ENCODE measurements at places on chromosomes 3 and 15.

DNA sequence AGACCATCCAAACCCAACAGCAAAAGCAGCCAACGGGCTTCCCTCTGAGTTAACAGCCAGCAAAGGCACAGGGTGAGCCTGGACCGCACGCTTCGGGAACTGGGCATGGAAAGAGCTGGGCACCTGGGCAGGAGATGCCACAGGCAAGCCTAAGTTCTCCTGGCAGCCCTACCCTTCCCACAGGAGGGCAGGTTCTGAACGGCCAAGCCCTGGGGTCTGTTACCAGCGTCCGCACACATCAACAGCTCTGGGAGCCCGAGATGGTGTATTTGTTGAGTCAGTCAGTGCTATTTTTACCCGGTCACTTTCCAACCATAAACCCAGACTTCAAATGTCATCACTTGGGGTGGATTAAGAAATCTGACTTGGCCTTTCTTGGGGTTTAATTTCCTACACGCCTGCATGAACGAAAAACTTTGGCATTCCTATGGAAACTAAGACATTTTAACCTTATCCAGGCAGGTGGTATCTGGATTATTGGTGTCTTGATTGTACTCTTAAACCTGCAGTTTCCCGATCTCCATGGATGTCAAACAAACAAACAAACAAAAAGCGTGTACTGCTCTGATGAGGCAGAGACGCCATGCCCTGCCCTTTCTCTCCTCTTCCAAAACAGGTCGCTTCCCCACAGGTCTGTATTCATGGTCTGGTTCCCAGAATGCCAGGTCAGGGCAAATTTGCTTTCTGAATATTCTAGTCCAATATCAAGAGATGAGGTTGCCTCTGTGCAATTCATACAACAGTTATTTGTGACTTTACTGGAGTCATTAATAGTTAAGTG is 99.7 kb downstream of the XXYLT1 start:
- no peak for DNase-seq

DNA sequence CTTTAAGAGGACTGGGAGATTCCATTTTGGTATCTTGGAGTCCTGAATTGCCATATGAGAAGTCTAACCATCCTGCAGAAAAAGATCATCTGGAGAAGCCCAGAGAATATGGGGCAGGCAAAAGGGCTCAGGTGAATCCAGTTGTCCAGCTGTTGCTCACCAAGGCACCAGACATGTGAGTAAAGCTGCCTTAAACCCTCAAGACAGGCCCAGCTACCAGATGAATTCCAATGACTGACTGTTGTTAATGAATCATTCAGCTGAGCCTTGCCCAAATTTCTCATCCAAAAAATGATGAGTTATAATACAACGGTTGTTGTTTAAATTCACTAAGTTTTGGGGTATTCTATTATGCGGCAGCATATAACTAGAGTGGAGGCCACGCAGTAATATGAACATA is 22.0 kb upstream of the NANOGP8 start:
- DNase-seq = no peak

GRCh38 chr3:127053979-127054378 is 71.1 kb downstream of the PLXNA1 start:
- DNase-seq = no peak

- no peak for DNase-seq
These were observed 10.1 kb upstream of the AVEN start for GRCh38 chr15:34049112-34049511.

DNA sequence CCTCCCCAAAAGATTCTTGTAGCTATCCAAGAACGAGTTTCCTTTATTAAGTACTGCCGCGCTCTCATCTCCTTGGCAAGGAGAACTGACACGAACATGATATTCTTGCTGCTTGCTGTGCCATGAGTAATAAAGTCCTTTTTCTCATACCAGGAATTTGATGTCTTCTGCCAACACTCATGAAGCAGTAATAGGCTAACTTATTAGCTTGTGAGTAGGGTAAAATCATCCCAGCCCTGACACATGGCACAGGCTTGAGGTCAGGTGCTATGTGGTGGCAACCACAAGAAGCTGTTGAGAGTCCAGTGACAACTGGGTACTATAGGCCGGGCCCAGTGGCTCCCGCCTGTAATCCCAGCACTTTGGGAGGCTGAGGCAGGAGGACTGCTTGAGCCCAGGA is 22.7 kb upstream of the UBXN7 start:
- no peak for DNase-seq

- no peak for DNase-seq
These were observed 118.2 kb upstream of the STRIT1 start for GRCh38 chr3:155411500-155412223.

- DNase-seq = no peak
These were observed 31.4 kb upstream of the RARB start for GRCh38 chr3:25396686-25397085.

GRCh38 chr3:194421-194820 is 2.1 kb upstream of the CHL1 start:
- no peak for DNase-seq

- DNase-seq = no peak
These were observed 189.6 kb upstream of the THBS1 start for GRCh38 chr15:39391230-39391629.

- no peak for DNase-seq
These were observed 742 bp downstream of the PLA2G4F start for GRCh38 chr15:42155546-42156242.

DNA sequence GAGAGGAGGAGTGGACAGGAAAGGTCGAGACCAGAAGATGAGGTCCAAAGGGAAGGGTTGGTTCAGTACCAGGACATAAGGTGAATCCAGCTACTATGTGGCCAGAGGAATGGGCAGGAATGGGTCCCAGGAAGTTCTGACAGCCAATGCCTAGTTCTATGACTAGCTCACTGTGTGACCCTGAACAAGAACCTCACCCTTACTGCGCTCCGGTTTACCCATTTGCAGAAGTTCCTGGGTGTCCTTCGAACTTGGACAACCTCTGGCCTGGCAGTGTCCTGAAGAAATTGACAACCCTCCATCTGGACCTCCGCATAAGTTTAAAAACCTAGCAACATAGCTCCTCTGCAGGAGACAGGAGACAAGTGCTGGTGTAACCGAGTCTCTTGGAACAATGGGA is 12.2 kb upstream of the PSTPIP1 start:
- DNase-seq = no peak

DNA sequence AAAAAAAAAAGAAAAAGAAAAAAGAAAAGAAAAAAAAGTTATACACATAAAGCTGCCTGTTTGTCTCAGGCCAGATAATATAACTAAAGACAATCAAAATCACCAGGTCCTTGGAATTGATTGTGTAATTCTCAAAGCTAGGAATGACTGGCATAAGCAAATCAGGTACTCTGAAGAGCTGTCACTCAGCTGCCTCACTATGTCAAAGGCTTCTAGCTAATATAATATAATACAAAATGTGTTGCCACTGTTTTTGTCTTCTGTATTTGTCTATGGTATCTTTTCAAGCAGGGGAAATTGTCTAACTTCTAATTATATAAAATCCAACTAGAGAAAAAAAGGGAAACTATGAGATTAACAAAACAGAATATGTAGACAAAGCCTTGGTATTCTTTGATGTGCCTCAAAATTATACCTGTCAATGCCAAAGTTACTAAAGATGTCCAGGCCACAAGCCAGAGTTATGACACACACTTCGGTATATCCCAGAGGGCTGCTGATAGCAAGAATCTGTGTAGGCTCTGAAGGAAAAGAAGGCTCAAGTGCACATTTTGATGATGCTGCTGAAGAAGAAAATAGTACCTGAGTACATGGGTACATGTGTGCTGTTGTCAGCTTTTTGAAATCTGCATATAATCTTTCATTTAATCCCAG is 37.0 kb upstream of the NR2E3 start:
- DNase-seq = no peak

DNA sequence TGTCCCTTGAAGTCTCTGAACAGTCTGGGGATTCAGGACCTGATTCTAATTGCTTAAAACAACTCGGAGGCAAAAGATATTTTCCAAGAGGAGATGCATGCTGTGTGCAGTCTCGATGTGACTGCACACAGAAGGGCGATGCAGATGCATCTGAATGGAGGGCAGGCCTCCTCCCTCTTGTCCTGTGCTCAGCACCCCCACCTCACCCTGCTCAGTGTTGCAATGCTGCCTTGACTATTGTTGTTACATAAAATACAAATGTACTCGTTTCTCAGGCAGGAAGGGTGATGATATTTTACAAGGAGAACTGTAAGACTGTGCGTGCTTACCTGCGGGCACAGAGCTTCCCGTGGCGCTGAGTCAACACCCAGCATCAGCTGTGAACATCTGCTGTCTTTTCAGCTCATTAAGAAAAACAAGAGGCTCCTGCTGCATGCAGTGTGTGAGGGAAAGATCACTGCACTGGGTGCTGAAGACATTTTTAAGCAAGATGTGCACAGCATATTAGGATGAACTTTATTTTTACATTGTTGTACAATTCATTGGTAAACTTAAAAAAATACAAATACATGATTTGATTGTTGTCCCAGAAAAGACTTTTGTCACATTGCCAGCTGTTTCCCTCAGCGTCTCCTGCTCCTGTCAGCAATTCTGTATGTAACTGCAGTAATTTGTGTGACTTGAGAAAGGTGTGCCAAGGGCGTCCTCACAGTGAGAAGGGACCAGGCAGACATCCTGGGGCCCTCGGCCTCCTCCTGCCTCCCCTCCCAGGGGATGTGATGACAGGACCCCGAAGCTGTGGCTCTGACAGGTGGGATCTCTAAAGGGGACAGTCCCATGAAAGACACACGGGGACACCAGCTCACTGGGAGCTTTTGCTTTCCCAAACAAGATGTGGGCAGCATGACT is 56.3 kb upstream of the RPL32 start:
- peak; percentile 9 for DNase-seq

DNA sequence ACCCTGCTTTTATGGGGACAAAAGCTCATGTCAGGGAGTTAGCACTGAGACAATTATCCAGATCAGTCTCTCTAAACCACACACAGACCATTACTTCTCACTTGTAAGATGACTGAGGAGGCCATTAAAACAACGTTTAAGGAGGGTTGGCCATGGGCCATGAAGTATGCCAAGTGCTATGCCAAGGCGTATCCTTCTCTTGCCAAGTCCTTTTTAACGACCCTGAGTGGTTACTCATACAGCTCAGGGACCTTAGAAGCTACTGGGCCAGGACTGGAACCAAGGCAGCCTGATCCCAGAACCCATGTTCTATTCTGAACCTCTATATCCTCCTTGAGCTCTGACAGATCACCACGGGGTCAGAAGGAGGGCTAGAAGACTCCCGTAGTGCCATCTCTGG is 50.0 kb downstream of the NMNAT3 start:
- no peak for DNase-seq

DNA sequence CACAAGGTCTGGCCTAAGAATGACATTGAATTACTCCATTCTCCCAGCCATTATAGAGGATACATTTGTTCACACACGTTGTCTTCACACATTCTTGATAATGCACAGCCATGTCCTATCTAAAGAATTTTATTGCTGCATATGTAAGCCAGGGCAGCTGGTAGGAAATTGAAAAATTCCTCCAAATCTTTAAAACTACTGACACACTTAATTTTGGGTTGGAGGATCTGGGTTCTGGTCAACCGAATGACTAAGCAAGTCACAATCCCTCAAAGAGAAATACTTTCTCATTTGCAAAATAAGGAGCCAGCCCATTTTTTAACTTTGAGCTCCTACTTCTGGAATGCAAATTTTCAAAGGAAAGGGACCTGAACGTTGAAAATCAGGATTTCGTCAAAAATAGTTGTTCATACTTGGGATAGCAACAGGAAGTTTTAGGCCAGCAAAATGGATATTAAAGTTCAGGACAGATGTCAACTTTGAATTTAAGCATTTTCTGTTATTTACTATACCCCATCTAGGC is 638.3 kb downstream of the NTRK3 start:
- DNase-seq = no peak

GRCh38 chr3:11371747-11372146 is 99.5 kb downstream of the ATG7 start:
- DNase-seq = no peak

GRCh38 chr3:14552041-14552648 is 12.0 kb upstream of the GRIP2 start:
- no peak for DNase-seq

DNA sequence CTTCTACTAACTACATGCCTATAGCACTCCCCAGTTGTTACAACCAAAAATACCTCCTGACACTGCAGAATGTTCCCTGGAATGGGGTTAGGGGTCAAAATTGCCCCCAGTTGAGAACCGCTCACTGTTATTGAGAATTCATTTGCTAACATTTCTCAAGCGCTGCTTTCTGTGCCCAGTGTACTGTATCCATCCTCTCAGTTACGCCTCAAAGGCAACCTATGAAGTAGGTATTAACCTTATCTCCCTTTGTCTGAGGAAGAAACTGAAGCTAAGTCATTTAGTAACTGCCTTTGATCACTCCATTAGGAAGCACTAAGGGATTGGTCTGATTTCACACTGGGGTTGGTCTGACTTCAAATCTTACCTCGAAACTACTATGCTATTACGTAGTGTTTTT is 70.1 kb downstream of the CADPS start:
- DNase-seq = no peak

GRCh38 chr15:91516866-91517265 is 336.6 kb upstream of the SLCO3A1 start:
- DNase-seq = no peak

- DNase-seq = no peak
These were observed 35.9 kb downstream of the UNC13C start for GRCh38 chr15:54014067-54014655.

DNA sequence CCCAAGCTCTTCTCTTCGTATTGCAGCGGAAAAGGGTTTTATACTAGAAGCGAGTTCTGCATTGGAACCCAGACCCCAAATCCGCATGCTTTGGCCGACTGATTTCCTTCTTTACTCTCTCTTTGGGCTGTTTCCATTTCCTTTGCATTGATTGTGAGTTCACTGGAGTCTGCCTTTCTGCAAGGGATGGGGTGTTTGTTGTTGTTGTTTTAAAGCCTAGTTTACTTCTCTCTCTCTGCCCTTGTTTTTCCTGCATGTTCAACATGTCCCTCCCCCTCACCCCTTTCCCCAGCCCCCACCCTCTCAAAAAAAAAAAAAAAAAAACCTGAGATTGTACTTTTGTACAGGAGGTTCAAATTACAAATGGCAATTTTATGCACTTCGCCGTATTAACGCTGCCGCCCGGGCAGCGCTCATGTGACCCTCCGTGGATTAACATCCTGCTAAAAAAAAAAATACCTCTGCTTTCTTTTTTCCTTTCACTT is 2.2 kb downstream of the NR2F2 start:
- DNase-seq = no peak

DNA sequence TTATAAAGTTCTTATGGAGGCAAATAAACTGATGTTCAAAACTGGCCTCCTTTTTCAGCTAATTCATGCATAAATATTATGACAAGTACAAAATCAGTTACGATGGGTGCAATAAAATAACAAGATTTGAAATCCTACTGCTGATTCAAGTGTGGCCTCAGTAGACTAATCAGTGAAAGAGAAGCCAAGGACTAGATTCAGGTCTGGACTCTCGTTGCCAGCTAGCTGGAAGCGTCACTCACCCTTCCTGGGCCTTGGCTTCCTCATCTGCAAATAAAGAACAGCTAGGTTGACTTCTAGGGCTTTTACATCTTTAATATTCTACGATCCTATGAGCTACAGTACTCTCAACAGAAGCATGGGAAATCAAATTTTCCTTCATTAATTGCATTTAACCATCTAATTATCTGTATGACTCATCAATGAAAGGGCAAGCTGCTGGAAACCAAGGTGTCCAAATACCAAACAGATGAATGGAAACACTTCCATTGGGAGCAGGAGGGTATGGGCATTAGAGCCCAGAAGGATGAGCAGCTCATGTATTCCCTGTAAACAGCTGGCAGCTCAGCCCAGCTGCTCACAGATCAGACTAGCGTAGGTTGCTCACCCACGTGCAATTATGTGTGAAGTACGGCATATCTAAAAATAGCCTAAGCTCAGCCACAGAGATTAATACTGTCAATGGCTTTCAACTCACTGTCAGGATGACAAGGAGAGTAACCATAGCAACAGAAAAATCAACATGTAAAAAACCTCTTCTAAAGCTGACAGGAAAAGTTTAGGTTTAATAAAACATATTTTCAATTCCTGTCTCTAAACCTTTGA is 294.8 kb downstream of the PLCL2 start:
- DNase-seq = no peak
